ENCODE measurements at places on chromosomes 1 and 21.

DNA sequence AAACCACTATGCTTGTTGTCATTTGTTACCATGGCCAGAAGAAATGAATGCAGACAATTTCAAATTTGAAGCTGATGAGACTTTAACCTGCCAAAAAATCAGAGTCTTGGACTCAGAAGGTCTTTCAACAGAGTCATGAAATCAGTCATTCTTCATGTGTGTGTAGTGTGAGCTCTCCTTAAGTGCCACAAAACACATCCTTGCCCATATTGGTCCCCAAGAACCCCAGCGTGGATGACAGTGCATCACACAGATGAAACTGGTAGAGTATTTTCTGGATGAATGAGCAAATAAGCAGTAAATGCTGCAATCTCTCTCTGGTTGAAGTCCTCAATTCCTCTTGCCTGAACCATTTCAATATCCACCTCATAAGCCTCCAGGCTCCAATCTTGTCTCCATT is 28.7 kb upstream of the ETS2 start:
- DNase-seq = no peak

- no peak for DNase-seq
Observed at GRCh38 chr1:197222780-197223179, 45.3 kb upstream of the CRB1 start.

DNA sequence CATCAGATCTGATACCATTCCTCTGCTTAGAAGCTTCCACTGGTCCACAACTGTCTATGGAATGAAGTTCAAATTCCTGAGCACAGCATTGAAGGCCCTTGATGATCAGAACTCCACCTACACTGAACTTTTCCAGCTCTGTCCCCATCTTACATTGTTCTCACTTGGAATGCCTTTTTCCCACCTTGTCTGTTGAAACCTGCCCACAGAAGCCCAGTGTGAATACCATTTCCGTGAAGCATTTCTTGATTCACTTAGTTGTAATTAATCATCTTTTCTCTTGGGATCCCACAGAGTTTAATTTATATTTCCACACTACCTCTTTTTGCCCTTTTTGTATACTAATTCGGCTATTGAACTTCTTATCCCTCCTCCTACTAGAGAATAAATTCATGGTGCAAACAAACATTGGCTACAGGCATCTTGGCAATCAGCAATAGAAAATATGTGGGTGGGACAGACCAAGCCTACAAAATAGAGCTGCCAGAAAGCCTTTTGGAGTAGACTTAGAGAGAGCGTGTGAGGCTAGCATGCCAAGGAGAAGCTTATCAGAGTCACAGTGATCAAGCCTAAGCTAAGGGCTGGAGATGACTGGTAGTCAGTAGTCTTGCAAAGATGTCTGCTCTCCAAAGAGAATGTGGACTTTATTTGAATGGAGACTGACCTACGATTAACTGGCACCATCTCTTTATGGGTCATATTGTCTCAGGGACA is 26.1 kb downstream of the NHLH2 start:
- DNase-seq = no peak

DNA sequence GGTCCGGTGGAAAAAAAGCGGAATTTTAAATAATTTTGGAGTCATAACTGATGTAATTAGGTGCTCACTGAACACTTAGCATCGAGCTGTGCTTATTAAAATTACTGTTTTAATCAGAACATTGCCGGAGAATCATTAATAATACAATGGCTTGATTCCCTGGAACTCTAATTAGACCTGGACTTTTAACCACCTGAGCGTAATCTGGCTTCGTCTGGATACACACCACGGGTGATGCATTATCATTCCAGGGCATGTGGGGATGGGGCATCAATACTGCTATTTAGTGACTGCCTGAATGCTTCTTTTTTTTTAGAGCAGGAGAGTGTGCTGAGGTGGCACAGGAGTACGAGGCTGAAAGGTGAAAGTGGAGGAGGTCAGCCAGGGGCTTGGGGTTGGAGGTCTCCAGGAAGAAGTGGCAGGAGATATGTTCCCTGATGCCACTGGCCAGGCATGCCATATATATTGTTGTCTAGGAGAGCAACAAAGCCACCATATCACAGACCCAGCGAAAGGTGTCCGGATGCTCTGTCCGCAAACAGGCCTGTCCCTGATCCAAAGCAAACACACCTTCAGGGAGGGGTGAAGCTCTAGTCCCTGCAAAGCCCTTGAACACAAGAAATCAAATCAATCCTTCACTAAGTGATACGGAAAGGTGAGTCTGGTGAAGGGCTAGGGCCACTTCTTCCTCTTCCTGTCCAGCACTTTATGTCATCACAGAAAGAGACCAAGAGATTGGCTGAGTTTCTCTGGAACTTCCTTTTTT is 125.2 kb downstream of the PLXNA2 start:
- no peak for DNase-seq

GRCh38 chr21:41507521-41508414 is at the start of gene TMPRSS2:
Gene TMPRSS2 (minus strand): TSS chr21:41508158. CDS start chr21:41498133, 10,025 bp downstream.
- no peak for DNase-seq

DNA sequence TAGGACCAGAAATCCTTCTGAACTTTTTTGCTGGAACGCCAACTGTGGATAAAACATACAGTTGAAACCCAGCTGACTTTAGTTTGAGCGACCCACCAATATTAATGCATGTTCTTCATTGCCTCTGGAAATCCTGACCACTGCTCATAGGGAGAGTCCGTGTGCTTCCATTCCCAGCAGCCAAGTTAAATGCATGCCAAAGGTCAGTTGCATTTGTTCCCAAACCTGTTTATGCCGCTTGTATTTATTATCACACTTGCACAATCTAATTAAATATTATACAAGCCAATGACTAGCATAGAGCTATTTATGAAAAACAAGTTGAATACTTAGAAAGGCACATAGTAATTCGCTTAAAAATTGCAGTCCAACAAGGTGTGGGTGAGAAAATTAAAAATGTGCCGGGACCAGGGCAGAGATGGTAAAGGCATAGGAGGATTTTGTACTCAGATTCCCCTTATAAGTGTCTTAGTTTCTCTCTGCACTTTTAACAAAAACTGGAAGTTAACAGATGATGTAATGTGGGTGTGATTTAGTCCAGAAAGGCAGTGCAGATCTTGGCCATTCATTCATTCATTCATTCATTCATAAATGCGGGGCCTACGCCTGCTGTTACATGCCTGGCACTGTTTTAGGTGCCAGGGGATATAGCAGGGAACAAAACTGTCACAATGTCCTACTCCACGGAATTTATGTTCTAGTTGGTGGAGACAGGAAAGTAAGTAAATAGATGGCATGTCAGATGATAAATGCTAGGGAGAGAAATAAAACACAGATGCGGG is 99.7 kb downstream of the PRDM2 start:
- no peak for DNase-seq

- DNase-seq = no peak
Observed at GRCh38 chr1:162314206-162314605, 62.4 kb downstream of the SPATA46 start.

GRCh38 chr1:101073836-101074235 is 48.3 kb upstream of the DPH5 start:
- no peak for DNase-seq

- no peak for DNase-seq
Observed at GRCh38 chr1:185488808-185489207, 171.8 kb upstream of the IVNS1ABP start.

DNA sequence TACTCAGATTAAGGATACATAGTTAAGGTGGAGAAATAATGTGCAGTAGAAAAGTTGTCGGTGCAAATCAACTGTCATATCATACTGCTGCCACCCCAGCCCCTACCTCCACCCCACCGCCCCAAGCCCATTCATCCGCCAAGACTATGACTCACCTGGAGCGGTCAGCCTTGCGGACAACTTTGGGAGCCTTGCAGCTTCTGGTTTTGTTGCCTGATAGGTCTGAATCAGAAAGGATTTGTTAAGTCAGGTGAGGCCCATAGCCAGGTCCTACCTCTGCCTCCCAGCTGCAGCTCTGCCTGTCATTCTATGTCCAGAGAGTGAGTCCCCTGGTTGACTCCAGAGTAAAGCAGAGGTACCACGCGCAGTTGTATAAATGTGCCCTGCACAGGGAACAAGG is 12.6 kb downstream of the C1orf162 start:
- no peak for DNase-seq

DNA sequence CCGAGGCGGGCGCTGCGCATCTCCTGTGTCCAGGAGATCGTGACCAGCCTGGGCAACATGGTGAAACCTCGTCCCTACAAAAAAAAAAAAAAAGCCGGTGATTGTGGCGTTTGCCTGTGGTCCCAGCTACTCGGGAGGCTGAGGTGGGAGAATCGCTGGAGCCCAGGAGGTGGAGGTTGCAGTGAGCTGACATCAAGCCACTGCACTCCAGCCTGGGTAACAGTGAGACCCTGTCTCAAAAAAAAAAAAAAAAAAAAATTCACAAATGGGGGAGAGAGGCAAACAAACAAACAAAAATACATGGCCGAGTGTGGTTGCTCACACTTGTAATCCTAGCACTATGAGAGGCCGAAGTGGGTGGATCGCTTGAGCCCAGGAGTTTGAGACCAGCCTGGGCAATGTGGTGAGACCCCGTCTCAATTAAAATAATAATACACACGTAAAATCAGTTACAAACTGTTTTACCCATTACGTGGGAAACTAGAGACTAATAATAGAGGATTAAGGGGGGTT is 758 bp downstream of the TATDN3 start:
- no peak for DNase-seq

- DNase-seq = no peak
Observed at GRCh38 chr1:47679826-47680225, 242.0 kb downstream of the FOXD2 start.

- no peak for DNase-seq
Observed at GRCh38 chr21:44867999-44868700, 5.3 kb downstream of the PTTG1IP start.

- DNase-seq = no peak
Observed at GRCh38 chr1:44500181-44501046, 95.4 kb downstream of the RNF220 start.

GRCh38 chr1:81115422-81115821 is 685.3 kb upstream of the ADGRL2 start:
- no peak for DNase-seq

DNA sequence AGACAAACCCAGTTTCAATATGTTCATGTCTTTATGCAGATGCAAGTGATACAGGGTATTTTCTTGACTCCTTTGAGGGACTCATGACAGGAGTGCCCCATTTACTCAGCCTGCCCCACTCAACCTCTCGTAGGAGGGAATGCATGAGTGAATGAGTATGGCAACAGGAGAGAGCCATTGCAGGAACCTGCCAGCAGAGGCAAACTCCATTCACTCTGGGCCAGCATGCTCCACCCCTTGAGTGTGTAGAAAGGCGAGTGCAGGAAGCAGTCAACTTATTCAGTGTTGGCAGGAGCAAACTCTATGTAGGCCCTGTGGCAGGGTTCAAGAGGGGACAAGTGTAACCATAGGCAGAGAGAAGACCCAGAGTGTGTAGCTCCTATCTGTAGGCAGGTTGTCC is 1526.3 kb downstream of the PLA2G4A start:
- DNase-seq = no peak

GRCh38 chr1:203267347-203267846 is 37.9 kb upstream of the BTG2 start:
- DNase-seq = no peak

- no peak for DNase-seq
Observed at GRCh38 chr1:220884109-220884980, 5.1 kb downstream of the HLX start.

- no peak for DNase-seq
Observed at GRCh38 chr21:45516071-45516670, 26.1 kb downstream of the SLC19A1 start.

GRCh38 chr1:216771922-216772321 is 48.7 kb upstream of the ESRRG start:
- no peak for DNase-seq

GRCh38 chr1:162498496-162498810 is 835 bp downstream of the UHMK1 start:
- DNase-seq = no peak

- no peak for DNase-seq
Observed at GRCh38 chr1:18234790-18235242, 127.2 kb downstream of the IGSF21 start.

- no peak for DNase-seq
Observed at GRCh38 chr21:45109831-45110492, 35.6 kb downstream of the ADARB1 start.

DNA sequence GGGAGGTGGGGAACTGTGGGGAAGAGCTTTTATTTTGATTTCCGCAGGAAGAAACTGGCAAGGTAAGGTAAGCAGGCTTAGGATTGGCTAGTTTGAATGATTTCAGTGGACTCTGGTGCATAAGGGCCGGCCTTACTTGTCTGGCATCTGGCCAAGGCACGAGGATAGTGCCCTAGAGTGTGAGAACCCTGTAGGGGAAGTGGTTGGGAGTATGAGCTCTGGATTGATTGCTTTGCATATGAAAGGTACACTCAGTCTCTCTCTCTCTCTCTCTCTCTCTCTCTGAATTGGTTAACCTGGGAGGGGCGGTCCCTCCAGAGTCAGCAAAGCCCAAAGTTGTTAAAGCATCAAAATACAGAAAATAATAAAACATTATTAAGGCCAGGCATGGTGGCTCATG is 463.0 kb downstream of the SIPA1L2 start:
- no peak for DNase-seq

GRCh38 chr1:15681349-15682292 is 2.5 kb upstream of the PLEKHM2 start:
- no peak for DNase-seq

DNA sequence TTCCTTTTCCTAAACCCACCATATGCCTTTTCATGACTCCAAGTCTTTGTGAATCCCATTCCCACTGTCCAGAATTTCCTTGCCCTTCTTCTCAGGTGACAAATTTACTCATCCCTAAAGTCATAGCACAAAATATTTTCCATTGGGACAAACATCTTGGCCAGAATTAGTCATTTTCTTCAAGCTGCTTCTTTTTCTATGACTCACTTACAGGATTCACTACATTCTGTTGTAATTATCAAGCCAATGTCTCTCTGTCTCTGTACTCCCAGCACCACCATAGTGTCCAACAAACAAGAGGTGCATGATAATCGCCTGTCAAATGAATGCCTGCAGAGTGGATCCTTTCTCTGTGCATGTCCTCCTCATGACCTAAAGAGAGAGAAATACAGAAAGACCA is 37.8 kb downstream of the SGIP1 start:
- no peak for DNase-seq

DNA sequence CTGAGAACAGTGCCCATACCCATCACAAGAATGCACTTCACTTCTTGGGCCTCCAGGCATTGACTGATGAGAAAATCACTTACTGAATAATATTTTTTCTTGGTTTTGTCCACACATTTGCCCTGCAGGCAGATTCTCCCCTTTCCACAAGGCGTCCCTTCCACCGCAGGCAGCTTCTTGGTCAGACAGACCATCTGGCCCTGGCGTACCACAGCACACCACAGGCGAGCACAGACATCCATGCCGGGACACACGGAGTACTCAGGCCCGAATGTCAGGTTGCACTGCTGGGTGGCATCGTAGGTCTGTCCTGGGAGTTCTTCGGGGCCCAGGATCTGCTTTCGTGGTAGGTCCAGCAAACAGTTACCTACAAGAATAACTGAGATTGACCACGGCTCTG is 32.5 kb downstream of the ADAMTS5 start:
- no peak for DNase-seq

- no peak for DNase-seq
Observed at GRCh38 chr1:201377611-201378092, at the start of gene TNNT2. Gene TNNT2 (minus strand): TSS chr1:201377680. CDS start chr1:201373254, 4,426 bp downstream.

All from cerebellar nuclear complex (tissue), 1 donor.